ENCODE measurements at places on chromosomes 13 and 19.

DNA sequence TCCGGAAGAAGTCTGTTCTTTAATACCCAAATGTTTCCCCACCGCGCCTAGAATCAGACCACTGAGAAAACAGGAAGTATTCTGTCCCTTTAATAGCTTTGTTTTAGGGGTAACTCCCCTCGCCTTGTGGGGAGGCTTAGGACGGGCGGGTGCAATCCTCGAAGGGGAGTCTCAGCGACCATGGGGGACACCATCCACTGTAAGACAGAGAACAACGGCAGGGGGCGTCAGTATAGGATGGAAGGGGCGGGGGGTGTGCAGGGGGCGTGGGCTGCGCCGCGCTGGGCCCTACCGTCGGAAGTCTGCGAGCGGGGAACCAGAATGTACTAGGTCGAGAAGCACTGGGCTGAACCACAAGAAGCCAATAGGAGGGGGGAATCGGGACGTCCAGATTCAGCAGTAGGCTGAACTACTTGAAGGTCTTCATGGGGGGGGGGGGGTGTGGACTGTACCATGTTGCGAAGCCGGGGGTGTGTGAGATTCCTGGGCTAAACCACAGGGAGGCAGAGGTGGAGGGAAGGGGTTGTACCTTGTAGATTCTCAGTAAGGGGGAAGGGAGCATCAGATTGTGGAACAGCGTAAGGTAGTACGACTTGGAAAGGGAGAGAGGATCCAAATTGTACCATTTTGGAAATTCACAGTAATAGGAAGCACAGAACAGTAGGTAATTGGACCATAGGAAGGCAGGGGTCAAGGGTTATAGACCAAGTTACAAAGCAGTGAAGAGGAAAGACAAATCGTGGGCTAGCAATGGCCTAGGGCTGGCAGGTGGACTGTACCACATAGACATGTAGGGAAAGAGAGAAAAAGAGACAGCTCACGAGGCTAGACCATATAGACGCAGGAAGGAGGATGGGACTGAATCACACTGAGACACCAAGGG, 1.0 kb upstream of the DBP start:
- DNase-seq: no peak

GRCh38 chr13:21069561-21070004, 8.2 kb upstream of the LATS2 start:
- no peak for DNase-seq

DNA sequence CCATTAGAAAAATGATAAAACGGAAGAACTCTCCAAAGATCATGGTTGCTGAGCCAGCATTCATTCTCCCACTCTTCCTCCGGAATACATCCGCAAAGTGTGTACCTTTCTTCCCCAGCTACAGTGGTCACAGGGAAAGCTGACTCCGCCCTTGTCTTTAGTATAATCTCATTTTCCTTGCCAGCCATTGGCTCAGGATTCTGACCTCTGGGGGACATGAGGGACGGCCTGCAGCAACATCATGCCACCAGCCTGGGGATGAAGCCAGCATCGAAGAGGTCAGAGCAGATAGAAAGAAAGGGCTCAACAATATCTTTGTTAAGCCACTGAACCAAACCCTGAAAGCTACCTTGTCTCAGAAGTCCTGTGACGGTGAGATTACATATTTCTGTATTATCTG, 46.3 kb upstream of the TPP2 start:
- no peak for DNase-seq

- no peak for DNase-seq
Observed at GRCh38 chr19:2421581-2422306, 5.6 kb downstream of the TIMM13 start.

DNA sequence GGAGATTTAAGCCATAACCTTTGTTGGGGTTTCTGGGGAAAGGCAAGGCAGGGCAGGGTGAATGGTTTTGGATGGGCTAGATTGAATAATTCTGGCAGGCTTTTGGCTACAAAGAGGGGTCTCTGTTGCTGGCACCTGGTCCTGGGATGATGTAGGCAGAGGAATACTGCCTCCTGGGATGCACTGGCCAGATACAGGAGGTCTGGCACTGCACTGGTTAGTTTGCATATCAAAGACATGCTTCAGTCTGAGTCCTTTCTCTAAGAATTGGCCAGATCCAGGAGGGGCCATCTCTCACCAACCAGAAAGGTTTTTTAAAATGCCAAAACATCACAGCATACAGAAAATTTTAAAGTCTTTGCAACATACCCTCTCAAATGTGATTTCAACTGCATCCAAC, 8.0 kb upstream of the MEDAG start:
- no peak for DNase-seq

All from RWPE2 (cell line).